ENCODE measurements at places on chromosomes 11 and 22.

GRCh38 chr22:19607192-19608002 lies 83.2 kb upstream of the CLDN5 start:
- DNase-seq, result no peak

GRCh38 chr22:28375761-28376534 lies 303.7 kb downstream of the TTC28 start:
- peak; percentile 17 for DNase-seq

- no peak for DNase-seq
Observed at GRCh38 chr11:13705710-13706109, 37.2 kb downstream of the FAR1 start.

GRCh38 chr11:36672815-36673450 lies 74.9 kb upstream of the RAG2 start:
- DNase-seq, result peak; percentile 20

DNA sequence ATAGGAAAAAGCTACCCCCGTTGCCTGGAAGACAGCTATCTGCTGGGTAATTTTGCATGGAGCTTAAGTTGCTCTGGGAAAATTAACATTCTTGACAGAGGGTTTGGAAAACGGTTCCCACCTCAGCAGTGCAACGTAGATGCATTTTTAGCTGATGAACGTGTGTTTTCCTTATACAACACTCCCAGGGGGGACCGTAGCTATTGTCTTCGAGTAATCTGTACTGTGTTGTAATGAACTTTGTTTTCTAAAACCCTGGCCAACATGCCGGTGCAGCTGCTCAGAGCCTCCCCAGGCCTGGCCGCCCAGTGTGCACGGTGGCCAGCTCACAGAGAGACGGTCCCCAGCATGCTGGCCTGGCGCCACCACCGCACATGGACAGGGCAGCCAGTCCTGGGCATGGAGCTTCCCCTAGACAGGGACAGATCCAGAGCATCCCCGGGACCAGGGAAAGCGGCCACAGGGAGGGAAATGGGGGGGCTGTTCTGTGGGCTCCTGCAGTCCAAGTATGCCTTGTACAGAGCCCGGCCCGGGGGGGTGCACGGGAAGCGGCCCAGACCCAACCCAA lies 2.2 kb downstream of the TNNT3 start:
- no peak for DNase-seq

DNA sequence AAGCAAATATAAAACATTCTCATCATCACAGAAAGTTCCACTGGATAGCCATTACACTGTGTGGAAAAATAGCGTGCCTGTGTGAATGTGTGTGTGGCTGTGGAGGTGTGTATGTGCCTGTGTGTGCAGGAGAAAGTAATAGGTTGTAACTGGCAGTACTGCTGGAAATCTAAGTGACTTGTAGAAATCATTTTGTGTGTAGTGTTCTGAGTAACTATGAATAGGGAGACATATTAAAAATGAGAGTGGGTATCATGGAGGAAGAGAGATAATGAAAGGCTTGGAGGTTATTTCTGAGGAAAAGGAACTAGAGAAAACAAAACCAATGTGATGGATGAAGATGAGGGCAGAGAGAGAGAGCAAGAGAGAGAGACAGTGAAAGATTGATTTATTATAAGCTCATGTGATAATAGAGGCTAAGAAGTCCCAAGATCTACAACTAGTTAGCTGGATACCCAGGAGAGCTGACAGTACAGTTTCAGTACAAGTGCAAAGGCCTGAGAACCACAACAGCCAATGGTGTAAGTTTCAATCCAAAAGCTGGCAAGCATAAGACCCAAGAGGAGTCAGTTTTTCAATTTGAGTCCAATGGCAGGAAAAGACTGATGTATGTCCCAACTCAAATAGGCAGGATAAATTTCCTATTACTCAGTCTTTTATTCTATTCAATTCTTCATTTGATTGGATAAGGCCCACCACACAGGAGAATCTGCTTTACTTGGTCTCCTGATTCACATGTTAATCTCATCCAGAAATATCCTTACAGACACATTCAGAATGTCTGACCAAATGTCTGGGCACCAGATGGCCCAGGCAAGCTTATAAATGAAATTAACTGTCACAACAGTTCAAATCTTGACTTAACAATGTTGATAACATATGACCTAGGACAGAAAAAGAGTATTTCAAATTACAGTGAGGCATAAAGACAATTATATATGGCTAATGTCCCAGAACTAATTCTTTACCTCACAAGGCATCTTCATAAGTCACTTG lies 14.9 kb downstream of the KBTBD3 start:
- DNase-seq, result no peak

- no peak for DNase-seq
Observed at GRCh38 chr11:46696212-46696558, 4.2 kb downstream of the ARHGAP1 start.

DNA sequence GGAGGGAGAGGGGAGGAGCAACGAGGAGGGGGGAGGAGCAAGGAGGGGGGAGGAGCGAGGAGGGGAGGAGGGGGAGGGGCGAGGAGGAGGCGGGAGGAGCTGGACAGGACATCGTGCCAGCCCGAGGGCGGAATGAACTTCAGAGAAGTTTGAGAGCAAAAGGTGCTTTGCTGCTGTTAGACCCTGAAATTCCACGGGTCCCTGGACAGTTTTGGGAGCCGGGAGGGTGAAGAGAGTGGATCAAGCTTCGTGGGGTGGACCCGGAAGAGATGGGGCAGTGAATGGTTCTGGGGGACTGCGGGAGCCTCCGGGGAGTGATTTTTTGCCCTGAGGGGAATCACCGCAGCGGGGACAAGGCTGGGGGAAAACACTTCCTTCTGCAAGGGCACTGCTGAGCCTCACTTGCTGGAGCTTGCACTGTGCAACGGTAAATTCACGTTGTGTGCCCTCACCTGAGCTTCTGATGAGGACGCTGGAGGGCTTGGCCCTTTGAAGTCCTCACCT lies 10.7 kb upstream of the NLRP6 start:
- no peak for DNase-seq

DNA sequence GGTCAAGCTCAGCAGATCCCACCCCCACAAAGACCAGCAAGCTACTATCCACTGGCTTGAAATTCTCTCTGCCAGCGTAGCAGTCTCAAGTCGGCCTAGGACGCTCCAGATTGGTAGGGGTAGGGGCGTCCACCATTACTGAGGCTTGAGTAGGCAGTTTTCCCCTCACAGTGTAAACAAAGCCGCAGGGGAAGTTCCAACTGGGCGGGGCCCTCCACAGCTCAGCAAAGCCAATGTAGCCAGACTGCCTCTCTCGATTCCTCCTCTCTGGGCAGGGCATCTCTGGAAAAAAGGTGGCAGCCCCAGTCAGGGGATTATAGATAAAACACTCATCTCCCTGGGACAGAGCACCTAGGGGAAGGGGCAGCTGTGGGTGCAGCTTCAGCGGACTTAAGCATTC lies 1064.9 kb upstream of the TENM4 start:
- no peak for DNase-seq

GRCh38 chr11:71914617-71915189 lies 13.7 kb downstream of the XNDC1N start:
- DNase-seq, result no peak

- no peak for DNase-seq
Observed at GRCh38 chr22:24440270-24440717, 12.9 kb downstream of the ADORA2A start.

DNA sequence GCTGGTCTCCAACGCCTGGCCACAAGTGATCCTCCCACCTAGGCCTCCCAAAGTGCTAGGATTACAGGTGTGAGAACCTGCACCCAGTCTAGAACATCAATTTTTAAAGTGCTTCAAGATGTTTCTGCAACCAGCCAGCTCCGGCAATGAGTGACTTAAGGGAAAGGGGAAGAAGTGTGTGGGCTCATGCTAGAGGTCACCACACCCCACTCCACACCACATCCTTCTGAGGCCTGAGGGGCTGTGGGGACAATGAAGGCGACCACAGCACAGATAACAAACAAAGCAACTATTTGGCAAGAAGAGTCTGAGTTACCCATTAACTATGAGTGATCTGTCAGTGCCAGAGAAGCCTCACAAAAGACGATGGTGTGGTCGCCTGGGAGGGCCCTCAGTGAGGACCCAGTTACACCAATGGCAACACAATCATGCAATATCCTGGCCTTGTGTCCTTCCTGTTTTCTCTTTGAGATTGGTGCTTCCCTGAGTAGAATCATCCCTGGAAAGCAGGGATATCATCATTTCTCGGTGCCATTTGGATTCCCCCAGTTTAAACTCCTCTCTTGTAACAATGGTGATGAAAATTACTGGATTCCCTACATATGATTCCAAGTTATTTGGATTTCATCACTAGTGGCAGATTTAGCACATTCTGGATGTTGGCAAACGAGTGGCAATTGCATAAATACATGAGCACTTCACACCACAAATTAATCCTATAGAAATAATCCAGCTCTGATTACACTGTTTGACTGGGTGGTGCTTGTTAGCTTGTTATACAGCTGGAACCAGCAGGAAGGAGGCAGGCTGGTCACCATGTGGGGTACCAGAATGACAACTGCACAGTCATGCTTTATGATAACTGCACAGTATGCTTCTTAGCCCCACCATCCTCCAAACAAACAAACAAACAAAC lies 18.4 kb downstream of the ABTB2 start:
- DNase-seq, result no peak

DNA sequence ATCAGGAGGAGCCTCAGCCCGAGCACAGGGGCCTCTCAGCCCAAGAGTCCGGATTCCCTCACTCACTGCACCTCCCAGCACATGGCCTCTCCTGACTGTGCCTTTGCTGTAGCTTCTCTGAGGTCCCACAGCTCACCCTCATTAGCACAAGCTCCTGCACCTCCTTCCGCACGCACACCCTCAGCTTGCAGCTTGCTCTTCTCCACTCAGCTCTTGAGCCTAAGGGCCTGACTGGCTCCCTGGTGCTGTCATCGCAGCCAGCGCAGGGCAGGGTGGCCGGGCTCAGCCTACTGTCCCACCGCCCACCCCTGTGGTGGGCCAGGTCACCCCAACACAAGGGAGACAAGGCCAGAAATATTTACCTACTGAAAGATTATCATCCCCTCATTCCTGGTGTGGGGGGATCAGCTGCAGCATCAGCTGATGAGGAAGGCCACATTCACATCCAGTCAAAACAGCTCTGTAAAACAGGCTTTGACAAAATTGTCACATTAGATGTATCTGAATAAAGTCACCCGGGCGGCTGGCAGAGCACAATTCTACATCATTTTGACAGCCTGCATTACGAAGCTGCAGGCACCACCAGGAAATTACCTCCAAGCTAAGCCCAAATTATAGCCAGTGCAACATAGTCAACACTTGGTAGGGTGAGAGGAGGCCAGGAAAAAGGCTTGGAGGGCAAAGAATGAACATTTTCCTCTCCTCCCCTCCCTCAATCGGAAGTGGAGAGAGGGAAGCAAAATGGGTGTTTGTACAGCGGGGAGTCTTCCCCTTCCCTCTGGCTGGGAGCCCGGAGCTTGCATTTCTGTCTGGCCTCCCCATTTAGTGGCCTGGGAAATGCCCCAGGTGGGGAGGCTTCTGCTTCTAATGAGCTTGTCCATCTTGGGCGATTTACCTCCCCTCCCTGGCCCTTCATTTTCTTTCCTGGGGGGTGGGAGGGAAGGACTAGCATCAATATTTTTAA lies 29.5 kb upstream of the IGSF9B start:
- no peak for DNase-seq

GRCh38 chr11:29333993-29334775 lies 682.6 kb downstream of the KCNA4 start:
- DNase-seq, result no peak

- no peak for DNase-seq
Observed at GRCh38 chr11:133418218-133418617, 114.1 kb downstream of the OPCML start.

- DNase-seq, result no peak
Observed at GRCh38 chr11:62427630-62428233, 8.9 kb downstream of the SCGB1A1 start.

DNA sequence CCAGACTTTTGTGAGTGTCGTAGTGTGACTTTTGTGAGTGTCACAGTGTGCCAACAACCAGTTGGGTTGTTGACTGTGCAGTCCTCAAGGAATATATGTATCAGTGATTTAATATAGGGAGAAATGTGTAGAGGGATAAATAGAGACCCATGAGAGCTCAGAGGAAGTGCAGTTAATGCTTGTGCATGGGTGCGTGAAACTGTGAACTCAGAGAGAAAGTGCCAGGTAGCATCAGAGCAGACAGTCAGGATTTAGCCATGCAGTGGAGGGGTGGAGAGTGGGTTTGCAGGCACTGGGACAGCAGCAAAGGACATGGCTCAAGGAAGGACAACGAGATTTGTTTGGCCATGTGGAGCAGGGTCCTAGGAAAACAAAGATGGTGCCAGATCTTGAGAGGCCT lies 33.6 kb downstream of the YWHAH start:
- no peak for DNase-seq

- no peak for DNase-seq
Observed at GRCh38 chr11:91850533-91851275, 373.9 kb upstream of the FAT3 start.

- peak; percentile 29 for DNase-seq
Observed at GRCh38 chr11:69442807-69443137, 38.7 kb upstream of the LINC01488 start.

- peak; percentile 93 for DNase-seq
Observed at GRCh38 chr11:44574610-44575287, 9.3 kb downstream of the CD82 start.

DNA sequence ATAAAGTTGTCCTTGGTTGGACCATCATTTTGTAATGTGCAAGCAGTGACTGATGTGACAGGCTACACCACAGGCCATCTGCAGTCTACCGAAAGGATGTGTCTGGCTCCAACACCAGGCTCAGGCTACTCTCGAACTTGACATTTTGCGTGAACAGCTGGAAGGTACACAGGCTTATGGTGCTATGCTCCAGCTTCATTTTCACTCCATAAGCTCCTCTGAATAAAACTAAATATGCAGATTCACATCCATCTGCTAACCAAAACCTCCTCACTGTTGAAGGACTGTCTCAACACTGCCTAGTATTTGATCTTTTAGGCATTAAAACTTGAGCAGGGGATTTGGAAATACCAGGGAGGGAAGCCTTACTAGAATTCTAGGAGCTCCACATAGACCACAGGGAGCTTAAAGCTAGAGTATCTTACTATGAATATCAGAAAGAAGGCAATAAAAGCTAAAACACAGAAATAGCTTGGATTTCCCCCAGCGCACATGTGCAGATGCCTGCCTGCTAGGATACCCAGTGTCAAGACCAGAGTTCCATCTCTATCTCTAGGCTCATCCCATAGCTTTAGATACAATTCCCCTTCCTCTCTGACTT lies 383.9 kb upstream of the FAT3 start:
- no peak for DNase-seq

- no peak for DNase-seq
Observed at GRCh38 chr11:68076371-68077042, 37.7 kb downstream of the TCIRG1 start.

DNA sequence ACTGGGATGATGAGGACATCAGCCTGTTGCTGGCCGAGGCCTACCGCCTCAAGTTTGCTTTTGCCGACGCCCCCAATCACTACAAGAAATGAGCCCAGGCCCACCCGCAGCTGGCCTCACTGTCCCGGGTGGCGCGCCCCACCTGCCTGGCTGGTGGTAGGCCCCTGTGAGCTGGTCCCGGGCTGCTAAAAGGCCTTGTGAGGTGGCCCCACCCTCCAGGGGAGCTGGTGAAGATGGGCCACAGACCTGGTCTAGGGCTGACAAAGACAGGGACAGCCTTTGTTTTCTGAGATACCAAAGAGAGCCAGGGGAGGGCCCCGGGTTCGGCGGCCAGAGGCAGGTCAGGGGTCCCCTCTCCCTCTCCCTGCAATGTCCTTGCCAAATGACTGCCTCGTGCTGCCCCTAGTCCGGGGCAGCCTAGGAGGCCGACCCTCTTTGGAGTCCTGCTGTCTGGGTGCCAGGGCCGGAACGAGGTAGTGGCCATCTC lies 411.1 kb downstream of the TBC1D22A start:
- DNase-seq, result no peak
